SIG-M5 (cell line): ENCODE measurements at places on chromosomes 7 and 10.

- no peak for DNase-seq
Observed at GRCh38 chr10:49231086-49231820, 43.1 kb upstream of the TMEM273 start.

DNA sequence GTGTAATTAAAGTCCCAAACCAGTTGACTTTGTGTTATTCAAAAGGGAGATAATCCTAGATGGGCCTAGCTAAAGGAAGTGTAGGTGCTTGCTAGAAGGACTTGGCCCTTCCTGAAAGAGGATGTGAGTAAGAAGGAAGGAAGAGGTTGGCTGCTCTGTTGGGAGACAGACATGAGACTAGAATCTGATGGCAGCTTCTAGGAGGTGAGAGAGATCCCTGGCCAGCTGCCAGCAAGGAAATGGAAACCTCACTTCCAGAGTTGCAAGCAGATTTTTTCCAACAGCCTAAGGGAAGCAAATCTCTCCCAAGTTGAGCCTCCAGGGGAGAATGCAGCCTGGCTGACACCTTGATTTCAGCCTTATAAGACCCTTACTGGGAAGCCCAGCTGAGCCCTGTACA, 368.4 kb upstream of the ZMIZ1 start:
- no peak for DNase-seq

- no peak for DNase-seq
Observed at GRCh38 chr7:150754951-150755350, 17.7 kb downstream of the GIMAP5 start.

- no peak for DNase-seq
Observed at GRCh38 chr10:7561216-7561893, 105.4 kb downstream of the ITIH5 start.

GRCh38 chr10:59381687-59382086, 19.3 kb upstream of the FAM13C start:
- DNase-seq, result no peak

- no peak for DNase-seq
Observed at GRCh38 chr10:3111621-3112163, 44.3 kb downstream of the PFKP start.

DNA sequence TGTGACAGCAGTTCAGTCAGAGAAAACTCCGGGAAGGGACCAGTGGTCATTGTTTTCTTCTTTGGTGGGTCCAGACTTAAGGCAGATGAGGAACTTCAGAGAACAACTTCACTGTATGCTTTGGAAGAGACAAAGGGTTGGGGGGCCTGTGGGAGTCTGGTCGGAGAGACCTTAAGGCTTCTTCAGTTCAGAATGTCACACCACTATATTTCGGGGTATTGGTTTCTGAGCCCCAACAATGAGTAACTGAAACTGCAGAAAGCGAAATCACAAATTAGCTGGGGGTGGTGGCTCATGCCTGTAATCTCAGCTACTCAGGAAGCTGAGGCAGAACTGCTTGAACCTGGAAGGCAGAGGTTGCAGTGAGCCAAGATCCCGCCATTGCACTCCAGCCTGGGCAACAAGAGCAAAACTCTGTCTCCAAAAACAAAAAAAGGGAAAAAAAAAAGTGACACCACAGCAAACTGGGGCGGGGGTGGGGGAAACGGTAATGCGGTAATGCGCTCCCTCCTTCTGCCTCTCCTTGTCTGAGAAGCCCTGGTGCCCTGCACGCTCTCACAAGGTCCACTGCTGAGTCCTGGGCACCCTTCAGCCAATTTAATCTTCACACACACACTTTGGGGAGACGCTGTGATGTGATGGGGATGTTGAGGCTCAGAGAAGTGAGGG, 2.2 kb upstream of the ADIRF start:
- no peak for DNase-seq

DNA sequence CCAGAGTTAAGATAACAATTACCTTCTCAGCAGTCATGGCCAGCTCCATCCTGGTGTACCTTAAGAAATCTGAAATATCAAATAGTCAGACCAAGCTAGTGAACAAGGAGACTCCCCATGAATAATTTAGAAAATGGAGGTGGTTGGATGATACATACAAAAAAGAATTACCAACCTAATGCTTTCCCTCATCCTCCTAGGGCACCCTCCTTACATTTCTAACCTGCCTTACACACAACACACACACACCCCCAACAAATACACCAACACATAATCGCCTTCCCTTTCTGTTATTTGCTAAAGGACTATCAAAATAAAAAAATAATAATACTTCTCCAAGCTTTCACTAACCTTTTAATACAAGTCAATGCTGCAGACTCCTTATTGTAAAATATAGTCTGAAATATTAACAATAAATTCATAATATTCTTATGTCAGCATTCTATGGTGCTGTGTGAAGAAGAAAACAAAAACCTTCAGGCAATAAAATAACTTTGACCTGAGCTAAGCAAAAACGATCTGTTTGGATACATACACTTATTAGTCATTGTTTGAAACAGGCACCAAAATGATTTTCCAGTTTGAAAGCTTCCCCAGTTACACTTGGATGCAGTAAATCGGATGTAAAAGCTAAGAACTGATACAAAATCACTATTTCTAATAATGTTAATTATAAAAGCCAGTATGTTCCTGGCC, 3.4 kb downstream of the TWIST1 start:
- no peak for DNase-seq

- no peak for DNase-seq
Observed at GRCh38 chr10:49527061-49527460, 11.9 kb downstream of the ERCC6 start.

GRCh38 chr10:79107736-79108264, 39.0 kb downstream of the ZMIZ1 start:
- no peak for DNase-seq
